ENCODE measurements at places on chromosomes 1 and 21. TPM values are rescaled to one million over a fixed set of nuclear protein-coding genes. Genes with fewer than 3 reads are reported as not detected.

The CLDN19 gene
- 108 TPM for polyA plus RNA-seq

The C1orf167 gene
- polyA plus RNA-seq: 0.27 TPM

The DYRK1A gene
- 70.8 TPM for polyA plus RNA-seq

The TRNP1 gene
- polyA plus RNA-seq: 8.1 TPM

The CELA3A gene
- not detected for polyA plus RNA-seq

The TFF3 gene
- polyA plus RNA-seq: 6.2 TPM

The IL22RA1 gene
- 3.6 TPM for polyA plus RNA-seq

The MMP23B gene
- 24.2 TPM for polyA plus RNA-seq

The NMNAT1 gene
- polyA plus RNA-seq: 23.3 TPM

The GBP2 gene
- 3.6 TPM for polyA plus RNA-seq

The HSD3B1 gene
- 0.89 TPM for polyA plus RNA-seq

The SYF2 gene
- 112 TPM for polyA plus RNA-seq

The ILDR2 gene
- polyA plus RNA-seq: 15.4 TPM

The CLCA2 gene
- polyA plus RNA-seq: not detected

The EPHA10 gene
- 0.10 TPM for polyA plus RNA-seq

The CFHR5 gene
- polyA plus RNA-seq: not detected

The SDHB gene
- 153 TPM for polyA plus RNA-seq

The CFHR1 gene
- polyA plus RNA-seq: 0.30 TPM

The GGPS1 gene
- 73.9 TPM for polyA plus RNA-seq

The S100A2 gene
- polyA plus RNA-seq: 6.2 TPM

The DSCAM gene
- polyA plus RNA-seq: 0.10 TPM

The KRTAP19-3 gene
- polyA plus RNA-seq: not detected

The TNFRSF14 gene
- 24.3 TPM for polyA plus RNA-seq

Measured in right renal pelvis (tissue), 4 donors.